CD4-positive, alpha-beta T cell treated with Interleukin-12 subunit alpha and Interleukin-12 subunit beta, for 1 hour (primary cell): ENCODE measurements at places on chromosomes 13 and 19.

GRCh38 chr19:8204961-8205360 lies 4.2 kb upstream of the CERS4 start:
- no peak for DNase-seq

- DNase-seq: no peak
These were observed 6.9 kb upstream of the CBY2 start for GRCh38 chr13:45695198-45695730.

GRCh38 chr13:34810996-34811395 lies 131.1 kb upstream of the NBEA start:
- DNase-seq: no peak

GRCh38 chr13:73767747-73768315 lies 366.4 kb downstream of the KLF12 start:
- peak; percentile 52 for DNase-seq

DNA sequence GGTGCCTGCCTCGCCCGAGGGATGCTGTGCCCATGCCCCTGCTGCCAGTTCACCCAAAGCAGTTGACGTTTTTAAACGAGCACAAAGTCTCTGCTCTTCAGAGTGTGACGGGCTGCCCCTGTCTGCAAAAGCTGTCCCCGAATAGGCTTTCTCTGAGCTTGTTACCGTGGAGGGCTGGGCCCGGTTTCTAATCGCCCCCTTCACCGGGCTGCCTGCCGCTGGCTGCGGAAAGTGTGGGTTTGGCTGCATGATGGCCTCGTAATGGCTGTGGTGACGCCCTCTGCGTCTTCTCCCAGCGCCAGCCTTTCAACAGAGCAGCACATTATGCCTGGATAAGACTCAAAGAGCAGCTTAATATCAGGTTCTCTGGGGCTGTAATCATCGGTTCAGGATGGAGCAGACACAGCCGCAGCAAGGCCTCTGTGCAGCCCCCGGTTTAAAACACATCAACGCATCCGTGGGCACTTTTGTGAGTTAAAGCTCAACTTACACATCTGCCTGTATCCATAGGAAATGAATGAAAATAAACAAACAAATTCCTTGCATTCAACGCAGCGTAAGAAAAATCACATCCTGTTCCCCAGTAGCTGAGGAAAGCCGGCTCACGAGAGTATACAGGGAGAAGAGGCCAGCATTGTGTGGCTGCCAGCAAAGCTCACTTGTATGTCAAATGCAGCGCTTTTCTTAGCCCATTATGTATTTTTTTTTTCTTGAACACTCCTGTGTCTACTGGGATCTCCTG lies 166.4 kb upstream of the SOX1 start:
- no peak for DNase-seq

- DNase-seq: peak; percentile 65
These were observed 13.8 kb downstream of the STK24 start for GRCh38 chr13:98563071-98563470.

DNA sequence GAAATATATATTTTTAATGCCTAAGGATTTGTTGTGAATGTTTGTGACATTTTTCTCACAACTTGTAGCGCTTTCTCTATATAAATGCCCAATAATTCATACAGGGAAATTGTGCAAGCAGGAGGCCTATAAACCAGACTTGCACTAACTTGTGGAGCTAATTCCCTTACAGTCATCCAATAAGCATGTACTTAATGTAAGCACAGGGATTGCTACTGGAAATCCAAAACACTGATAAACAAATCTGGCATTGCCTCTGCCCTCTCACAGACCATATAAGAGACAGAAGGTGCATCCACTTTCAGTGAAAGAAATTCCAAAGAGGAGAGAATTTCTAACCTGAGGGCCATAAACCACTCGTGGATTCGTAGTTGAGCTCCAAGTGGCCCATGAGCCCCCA lies 518.8 kb downstream of the MYO16 start:
- no peak for DNase-seq

- DNase-seq: no peak
These were observed 5.4 kb upstream of the CBY2 start for GRCh38 chr13:45696610-45697226.

- DNase-seq: no peak
These were observed 262.0 kb downstream of the NDFIP2 start for GRCh38 chr13:79742923-79743322.

- no peak for DNase-seq
These were observed 690 bp upstream of the SGTA start for GRCh38 chr19:2783781-2784145.
